ENCODE measurements at places on chromosomes 3 and 15. TPM values are rescaled to one million over a fixed set of nuclear protein-coding genes. Genes with fewer than 3 reads are reported as not detected.

DNA sequence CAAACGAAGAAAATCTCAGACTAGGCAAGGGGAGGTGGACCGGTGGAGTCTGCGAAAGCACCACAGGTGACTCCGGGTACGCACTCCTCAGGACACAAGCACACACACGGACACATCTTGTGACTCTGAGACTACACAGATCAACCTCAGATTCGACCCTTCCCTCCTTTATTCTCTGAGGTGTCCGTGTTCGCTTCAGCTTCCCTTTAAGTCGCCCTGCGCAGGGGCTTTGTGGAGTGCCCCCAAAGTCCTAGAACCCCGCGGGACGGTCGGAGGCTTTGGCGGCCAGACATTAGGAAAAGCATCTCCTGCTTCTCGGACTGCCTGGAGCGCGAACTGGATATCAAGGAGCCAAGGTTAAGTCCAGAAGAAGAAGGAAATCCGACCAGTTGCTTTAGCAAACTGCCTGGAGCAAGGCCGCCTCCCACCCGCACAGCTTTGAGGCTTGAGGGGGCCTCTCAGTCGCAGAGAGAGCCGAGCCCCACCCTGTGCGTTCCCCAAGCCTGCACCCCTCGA lies 730 bp downstream of the DGKG start:
- no peak for DNase-seq

DNA sequence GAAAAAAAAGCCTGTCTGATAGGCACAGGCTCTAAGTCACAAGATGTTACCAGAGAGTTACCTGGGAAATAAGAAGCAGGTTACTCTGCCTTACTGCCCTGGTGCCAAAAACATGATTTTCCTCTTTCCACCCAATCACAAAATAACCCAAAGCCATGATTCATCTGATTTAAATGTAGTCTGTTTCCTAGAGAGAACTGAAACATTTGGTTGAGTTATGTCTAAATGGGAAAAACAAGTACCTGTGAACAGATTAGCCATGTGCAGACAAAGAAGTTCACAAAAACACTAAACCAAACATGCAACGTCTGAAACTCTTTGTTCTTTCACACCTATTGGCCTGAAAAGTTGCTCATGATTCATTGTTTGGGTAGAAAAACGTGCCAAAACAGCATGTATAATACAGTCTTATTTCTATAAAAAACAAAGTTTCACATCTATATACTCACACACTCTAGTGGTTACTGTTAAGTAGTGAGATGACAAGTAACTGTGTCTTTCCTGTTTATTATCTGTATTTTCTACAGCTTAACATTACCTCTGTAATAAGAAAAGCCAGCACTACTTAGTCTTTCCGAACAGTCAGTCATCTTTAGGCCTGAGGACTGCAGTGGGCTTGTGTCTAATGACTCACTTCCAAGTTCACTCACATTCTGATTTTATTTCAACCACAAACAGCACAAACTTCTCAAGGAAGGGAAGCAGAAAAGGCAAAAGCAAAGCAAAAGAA lies 30.2 kb downstream of the FAM174B start:
- DNase-seq, result no peak

DNA sequence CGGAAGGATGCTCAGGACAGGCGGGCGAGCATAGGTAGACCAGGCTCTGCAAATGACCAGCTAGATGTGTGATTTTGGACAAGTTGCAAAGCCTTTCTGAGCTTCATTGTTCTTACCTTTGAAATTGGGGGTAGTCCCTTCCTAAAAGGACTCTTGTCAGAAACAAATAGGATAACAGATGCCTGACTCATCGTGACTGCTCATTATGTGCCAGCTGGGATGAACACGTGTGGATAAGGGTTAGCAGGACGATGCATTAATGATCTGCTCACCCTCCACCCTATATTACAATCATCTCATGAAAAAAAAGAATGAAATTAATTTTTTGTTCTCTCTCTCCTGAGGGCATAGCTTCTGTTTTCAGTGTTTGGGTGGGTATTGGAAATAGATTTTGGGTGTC lies 223.4 kb downstream of the NR2F2 start:
- DNase-seq, result no peak

TMEM45A gene
- polyA plus RNA-seq, result 14.4 TPM

DNA sequence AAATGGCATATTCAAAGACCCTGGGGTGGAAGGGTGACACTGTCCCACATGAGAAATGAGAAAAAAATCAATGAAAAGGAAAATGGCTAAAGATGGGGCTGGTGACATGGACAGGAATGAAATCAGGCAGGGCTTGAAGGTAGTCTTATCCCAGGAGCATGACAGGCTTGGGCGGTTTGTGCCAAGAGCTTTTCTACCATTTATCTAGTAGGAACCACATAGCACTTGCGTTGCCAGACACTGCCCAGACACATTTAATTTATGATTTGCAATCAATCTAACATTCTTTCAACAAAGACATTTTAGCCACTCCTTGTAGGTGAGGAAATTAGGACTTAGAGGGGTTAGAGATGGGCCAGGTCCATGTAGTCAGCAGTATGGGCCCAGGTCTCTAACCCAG lies 106.6 kb upstream of the NR2F2 start:
- DNase-seq, result no peak
